ENCODE measurements at places on chromosomes 11 and 22.

GRCh38 chr22:32776397-32776796 is 25.1 kb upstream of the TIMP3 start:
- no peak for DNase-seq

DNA sequence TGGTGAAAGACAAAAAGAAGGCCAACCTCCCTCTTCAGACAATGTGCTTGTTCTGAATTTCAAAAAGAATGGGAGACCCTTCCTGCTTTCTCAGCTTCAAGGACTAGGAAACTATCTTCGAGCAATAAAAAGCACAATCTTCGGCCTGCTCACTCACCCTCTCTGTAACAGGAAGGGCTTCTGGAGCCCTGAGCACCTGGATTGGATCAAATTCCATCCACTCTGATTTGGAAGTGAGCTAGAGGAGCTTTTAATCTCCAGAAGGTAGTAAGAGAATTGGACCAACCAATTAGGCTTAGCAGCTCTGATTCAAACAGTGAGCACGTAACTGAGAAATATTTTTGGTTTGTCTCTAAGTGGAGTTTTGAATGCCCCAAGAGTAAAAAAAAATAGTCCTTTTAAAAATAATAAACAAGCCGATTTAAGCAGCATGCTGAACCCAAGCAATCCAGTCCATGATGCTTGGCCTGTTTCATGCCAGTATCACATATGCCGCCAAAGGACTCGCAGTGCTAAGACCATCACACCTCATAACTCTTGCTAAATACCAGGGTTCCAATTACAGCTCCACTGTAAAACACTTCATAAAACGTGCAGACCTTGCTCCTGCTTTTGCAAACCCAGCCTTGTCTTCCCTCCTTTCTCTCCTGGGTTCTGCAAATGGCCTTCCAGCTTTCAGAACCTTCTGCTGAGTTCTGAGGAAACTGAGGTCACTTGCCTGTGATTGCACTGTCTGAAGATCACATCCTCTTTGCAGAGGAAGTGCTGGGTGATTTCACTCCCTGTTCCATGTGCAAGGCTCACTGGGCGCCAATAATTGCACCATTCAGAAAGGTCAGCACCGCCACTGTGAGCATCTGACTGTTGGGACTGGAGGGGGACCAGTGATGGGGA is 74.4 kb downstream of the SLC1A2 start:
- no peak for DNase-seq

- peak; percentile 11 for DNase-seq
Observed at GRCh38 chr11:68658661-68659060, 25.7 kb upstream of the GAL start.

DNA sequence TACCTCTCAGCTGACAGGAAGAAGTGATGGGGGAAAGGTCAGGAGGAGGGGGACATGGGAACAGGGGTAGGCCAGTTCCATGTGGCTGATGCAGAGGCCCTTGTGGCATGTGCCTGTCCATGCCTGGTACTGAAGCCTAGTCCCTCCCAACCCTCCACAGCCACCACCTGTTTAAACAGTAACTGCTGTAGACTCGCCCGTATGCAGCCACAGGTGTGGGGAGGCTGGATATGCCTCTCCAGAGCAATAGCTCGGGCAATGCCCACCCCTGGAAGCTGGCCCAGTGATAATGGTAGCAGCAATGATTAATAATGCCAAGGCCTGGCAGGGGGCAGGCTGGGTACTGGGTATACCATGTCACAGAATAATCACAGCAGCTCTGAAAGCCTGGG is 2.3 kb downstream of the SMTN start:
- DNase-seq = no peak

Measured in glutamatergic neuron (in vitro differentiated cells).